ENCODE measurements at places on chromosomes 2 and 18. TPM values are rescaled to one million over a fixed set of nuclear protein-coding genes. Genes with fewer than 3 reads are reported as not detected.

- no peaks in the 10 kb centered on the region for H3K36me3 ChIP-seq
- H3K27me3 ChIP-seq: no peaks in the 10 kb centered on the region
- H3K4me1 ChIP-seq: no peaks in the 10 kb centered on the region
- H3K4me3 ChIP-seq: no peak overlapping the region
- DNase-seq: no peak
Observed at GRCh38 chr2:145464866-145465265, 944.9 kb upstream of the ZEB2 start.

DNA sequence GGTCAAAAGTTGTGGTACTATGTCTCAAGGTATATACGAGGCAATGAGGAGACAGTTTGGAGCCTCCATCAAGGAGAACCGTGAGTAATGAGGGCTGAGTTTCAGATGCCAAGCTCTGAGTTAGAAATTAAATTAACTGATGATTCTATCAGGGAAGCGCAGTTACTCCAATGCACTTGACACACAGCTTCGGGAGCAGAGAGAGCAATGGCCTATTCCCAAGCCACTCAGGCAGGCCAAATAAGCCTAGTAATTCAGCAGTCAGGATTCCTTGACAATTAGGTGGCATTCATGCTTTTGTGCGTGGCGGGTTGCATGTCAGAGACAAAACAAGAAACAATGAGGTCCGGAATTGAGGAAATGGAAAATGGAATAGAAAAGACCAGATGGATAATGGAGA is 123.2 kb downstream of the MMADHC start:
- no peaks in the 10 kb centered on the region for H3K27me3 ChIP-seq
- H3K36me3 ChIP-seq: no peaks in the 10 kb centered on the region
- no peak overlapping the region for H3K4me3 ChIP-seq

The ATP8B1 gene
- 18.4 TPM for total RNA-seq

- no peak overlapping the region for H3K4me3 ChIP-seq
- no peaks in the 10 kb centered on the region for H3K4me1 ChIP-seq
- H3K27ac ChIP-seq: no peak overlapping the region
- H3K27me3 ChIP-seq: no peaks in the 10 kb centered on the region
Observed at GRCh38 chr2:232434563-232435374, 21.2 kb upstream of the ALPI start.

GRCh38 chr2:142234741-142235140 is 103.9 kb upstream of the LRP1B start:
- H3K4me3 ChIP-seq: no peak overlapping the region
- no peaks in the 10 kb centered on the region for H3K36me3 ChIP-seq
- no peaks in the 10 kb centered on the region for H3K27me3 ChIP-seq
- H3K4me1 ChIP-seq: no peaks in the 10 kb centered on the region
- DNase-seq: no peak
